ENCODE measurements at places on chromosomes 7 and 10.

GRCh38 chr10:113735913-113736312, 15.6 kb upstream of the PLEKHS1 start:
- no peak for DNase-seq

GRCh38 chr7:29282819-29283414, 88.3 kb downstream of the CHN2 start:
- DNase-seq, result no peak

GRCh38 chr10:24382979-24383663, 174.2 kb downstream of the KIAA1217 start:
- no peak for DNase-seq

- DNase-seq, result no peak
Observed at GRCh38 chr10:43680035-43680434, 31.4 kb upstream of the ZNF32 start.

DNA sequence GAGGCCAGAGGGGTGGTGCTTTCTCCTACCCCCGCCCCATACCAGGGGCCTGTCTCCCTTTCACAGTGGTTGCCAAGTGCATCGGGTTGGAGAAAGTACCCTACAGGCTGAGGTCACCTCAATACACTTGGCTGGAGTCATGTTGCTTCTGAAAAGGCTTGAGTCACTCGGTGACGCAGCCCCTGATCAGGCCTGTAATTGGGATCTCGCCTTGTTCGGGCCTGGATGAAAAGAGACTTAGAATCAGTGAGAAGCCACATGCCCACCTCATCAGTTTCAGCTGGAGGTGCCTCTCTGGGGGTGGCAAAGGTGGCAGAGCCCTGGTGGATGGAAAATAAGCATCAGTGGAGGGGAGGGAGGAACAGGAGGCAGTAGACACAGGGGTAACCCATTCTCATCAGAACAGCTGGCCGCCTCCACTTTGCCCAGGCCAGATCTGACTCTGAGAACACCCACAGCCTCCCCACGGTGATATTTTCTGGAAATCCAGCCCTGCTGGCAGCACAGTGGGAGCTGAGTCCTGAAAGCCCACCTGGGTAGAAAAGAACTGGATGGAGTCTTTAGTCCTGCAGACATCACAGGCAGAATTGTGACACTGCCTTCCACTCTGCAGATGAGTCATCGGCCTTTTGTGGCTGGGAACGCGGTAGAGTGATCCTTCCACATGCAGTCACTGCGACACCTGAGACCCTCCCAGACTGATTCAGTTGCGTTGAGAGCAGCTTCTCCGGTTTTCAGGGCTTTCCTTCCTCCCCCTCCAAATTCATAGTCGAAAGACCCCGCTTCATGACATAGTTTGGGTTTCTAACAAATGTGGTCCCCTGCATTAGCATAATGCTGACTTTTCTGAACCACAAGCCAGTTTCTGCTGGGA, 108.0 kb downstream of the GRK5 start:
- peak; percentile 27 for DNase-seq

DNA sequence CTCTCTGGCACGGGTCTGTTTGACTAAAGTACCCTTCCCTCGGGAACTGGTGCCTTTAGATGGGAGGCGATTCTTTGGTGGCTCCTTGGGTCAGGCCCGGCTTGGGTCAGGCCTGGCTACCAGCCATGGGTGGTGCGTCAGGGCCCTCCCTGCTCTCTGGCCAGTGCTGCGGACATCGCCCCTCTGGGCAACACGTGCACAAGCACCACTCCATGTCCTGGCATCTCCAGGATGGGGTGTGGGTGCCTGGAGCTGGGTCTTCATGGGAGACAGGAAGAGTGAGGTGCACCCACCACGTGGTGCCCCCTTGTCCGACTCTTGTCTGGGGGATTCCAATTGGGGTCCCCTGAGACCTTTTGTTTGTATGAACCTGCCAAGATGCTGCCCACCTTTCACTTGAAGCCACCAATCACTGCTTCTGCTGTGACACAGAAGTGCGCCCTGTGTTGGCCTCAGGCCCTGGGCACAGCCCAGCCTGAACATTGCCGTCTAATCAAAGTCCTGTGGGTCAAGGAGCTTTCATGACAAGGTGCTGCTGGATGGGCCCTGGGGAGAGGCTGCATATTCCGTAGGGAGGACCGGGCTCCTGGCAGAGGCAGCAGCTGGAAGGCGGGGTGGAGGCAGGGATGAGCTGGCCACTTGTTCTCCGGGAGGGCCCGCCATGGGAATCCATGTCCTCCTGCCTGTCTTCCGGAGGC, 11.1 kb upstream of the PWWP2B start:
- DNase-seq, result no peak

- no peak for DNase-seq
Observed at GRCh38 chr7:100791881-100792666, 35.2 kb downstream of the EPHB4 start.

GRCh38 chr10:97686301-97686961, 610 bp downstream of the AVPI1 start:
- DNase-seq, result no peak

- no peak for DNase-seq
Observed at GRCh38 chr7:91034459-91035368, 229.5 kb upstream of the FZD1 start.

GRCh38 chr7:24366876-24367275, 82.9 kb downstream of the NPY start:
- DNase-seq, result no peak

- no peak for DNase-seq
Observed at GRCh38 chr7:16989811-16990413, 108.1 kb upstream of the AGR3 start.

- DNase-seq, result no peak
Observed at GRCh38 chr7:67593794-67594193, 597.2 kb downstream of the TYW1 start.

GRCh38 chr7:130345136-130345535, 520 bp downstream of the CPA5 start:
- DNase-seq, result no peak

- DNase-seq, result no peak
Observed at GRCh38 chr7:66421830-66422475, 206.7 kb upstream of the KCTD7 start.

DNA sequence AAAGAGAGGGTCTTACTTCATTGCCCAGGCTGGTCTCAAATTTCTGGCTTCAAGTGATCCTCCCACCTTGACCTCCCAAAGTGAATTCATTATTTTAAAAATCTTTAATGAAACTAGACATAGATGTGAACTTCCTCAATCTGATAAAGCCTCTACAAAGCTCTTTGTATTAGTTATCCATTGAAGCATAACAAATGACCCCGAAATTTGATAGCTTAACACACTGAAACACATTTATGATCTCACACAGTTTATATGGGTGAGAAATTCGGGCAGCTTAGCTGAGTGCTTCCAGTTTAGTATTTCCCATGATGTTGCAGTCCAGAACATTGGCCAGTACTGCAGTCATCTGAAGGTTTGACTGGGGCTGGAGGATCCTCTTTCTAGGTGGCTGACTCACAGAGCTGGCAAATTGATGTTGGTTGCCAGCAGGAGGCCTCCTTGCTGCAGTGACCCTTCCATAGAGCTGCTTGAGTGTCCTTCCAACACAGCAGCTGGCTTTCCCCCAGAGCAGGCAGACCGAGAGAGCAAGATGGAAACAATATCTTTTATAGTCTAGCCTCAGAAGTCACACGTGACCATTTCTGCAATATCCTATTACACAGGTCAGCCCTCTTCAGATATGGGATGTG, 16.6 kb upstream of the WNT8B start:
- no peak for DNase-seq

- DNase-seq, result no peak
Observed at GRCh38 chr7:14381936-14382335, 392.5 kb upstream of the ETV1 start.

DNA sequence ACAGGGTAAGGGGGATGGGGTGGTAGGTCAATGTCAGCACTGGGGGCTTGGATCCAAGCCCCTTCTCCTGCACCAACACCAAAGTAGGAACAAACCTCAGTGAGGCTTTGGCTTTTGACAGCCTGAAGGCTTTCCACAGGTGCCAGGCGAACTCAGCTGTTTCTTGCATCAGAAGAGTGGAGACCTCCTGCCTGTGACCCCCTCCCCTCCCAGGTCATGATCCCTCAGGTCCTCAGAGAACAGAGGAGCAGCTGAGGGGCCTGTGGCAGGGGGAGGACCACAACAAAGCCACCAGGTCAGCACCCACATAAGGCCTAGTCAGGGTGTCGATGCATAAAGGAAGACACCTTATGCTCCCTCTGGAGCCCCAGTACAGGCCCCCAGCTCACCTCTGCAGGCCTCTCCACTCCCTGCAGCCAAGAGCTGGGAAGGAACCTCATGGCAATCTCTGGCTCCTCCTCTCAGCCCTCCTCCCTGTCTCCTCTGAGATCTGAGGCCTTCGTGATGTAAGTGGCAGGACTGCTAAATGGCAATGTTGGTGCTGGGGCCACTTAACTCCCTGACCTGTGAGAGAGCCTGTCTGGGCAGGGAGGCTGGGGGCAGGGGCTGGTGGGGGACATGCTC, 19.1 kb upstream of the PRRT4 start:
- no peak for DNase-seq

GRCh38 chr10:77795426-77796055, 131.0 kb downstream of the DLG5 start:
- no peak for DNase-seq

DNA sequence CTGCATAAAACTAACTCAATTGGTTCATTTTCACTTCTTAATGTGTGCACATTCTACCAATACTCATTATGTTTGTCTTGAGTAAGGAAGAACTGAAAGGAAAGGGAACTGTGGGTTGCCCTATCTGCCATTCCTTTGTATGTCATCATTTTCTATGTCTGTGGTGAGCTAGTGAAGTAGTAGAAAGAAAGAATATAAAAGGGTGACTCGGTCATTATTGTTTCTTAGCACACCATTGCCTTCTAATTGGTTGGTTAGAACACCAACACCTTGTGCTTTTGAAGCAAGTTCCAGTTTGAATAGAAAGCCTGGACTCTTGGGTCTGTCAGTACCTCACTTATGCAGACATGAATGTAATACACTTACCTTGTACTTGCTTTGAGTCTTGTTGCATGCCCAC, 64.3 kb upstream of the MDFIC start:
- no peak for DNase-seq

DNA sequence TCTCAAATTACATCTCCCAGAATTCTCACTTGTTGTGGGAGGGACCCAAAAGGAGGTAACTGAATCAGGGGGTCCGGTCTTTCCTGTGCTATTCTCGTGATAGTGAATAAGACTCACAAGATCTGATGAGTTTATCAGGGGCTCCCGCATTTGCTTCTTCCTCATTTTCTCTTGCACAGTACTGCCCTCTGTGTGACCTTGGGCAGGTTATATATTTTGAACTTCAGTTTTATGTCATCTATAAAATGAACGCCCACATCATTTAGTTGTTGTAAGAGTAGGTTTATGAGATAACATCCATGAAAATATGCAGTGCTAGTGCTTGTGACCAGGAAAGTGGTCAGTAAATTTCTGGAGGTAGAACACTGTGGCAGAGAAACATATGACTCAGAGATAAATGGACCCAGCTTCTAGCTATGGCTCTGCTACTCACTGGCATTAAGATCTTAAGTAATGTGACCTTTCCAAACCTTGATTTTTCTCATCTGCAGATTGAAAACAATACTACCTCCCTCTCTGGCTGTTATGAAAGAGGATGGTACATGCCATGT, 44.3 kb downstream of the SCRN1 start:
- DNase-seq, result no peak

GRCh38 chr10:32941357-32941756, 16.7 kb downstream of the ITGB1 start:
- no peak for DNase-seq

- no peak for DNase-seq
Observed at GRCh38 chr10:67912331-67912946, 28.0 kb downstream of the SIRT1 start.

DNA sequence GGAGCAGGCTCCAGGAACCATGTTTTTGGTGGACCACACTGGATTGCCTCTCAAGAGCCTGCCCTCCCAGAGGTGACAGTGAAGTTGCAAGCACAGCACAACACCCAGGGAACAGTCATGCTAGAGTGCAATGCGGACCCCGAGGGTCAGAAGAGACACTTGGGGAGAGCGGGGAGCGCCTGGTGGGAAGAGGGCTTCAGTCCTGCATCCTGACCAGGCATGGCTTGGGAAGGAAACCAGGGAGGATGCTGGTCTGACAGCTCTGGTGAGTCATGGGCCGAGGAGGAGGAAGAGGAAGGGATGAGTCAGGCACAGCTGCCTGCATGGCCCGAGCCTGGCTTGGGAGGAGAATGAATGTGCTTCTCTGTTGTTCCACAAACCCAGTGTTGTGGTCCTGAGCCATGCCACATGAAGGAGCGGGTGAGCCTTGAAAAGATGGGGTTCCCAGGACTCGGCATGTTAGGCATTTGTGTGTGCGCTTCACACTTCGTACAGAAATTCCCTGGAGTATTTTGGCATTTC, 29.5 kb upstream of the ANKRD2 start:
- DNase-seq, result no peak

DNA sequence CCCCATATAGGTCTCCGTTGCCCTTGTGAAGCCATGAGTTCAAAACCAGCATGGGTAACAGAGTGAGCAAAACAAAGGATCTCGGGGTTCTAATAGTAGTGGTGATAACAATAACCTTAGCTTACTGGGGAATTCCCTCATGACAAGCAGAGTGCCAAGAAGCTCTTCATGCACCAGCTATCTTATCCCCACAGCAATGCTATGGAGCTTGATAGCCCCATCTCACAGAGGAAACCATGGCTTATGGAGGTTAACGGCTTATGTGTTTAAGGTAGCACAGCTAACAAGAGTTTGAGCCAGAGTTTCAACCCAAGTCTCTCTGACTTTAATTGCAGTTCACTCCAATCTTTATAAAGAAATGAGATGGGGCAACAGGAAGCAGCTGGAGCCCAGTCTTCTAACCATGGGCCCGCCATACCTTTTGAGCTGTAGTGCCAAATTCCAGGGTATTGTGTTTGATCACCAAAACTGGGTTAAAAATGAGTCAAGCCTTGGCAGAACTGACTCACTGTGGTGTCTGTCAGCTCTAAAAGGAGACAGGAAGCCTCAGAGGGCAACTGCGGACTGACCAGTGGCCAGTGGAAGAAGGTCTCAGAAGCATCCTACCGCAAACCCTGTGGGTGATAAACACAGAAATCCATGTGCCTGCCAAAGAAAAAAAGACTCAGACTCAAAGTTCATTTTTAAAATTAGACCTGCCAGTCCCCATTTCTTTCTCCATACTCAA, 16.5 kb upstream of the PLAU start:
- no peak for DNase-seq

DNA sequence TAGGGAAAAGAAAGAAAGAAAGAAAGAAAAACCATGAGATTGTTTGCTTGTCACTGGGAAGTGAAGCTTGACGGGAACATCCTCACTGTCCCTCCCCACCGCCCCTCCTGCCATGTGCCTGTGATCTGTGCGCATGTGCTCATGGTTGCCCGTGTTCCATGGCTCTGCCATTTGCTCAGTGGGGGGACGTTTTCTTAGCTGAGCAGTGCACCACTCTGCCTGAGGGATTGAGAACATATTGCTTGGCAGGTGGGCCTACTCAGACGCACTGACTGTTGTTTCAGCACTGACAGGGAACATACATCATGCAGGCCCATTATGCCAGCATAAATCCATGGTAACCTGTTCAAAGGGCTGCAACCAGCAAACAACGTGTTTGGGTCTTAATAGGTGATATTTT, 747.9 kb upstream of the GALNT17 start:
- DNase-seq, result no peak

- no peak for DNase-seq
Observed at GRCh38 chr7:155715111-155715805, 70.8 kb downstream of the RBM33 start.

Measured in activated T-helper 1 cell treated with anti-CD3 and anti-CD28 coated beads, Interleukin-2, amount 50 U/mL, for 16 hours (primary cell).